ENCODE measurements at places on chromosomes 16 and 17.

DNA sequence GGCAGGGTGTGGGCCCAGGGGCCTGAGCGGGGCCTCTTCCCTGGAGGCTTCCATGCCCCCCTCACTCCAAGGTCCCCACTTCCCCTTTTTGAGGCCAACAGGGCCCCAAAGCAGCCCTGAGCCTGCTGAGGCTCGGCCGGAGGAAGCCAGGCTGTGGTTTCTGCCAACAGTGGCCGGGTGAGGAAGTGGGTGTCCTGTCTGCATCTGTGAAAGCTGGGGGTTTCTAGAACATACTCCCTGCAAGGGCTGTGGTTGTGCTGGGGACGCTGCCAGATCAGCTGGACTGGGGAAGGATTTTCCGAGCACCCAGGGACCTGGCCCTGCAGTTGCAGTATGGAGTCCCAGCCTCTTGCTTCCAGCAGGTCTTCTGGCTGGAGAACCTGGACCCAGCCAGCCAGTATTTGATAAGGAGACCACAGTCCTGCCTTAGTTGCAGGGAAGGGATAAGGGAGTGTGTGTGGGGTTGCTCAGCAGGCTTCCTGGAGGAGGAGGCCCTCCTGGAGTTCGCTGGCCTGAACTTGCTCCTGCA lies 15.7 kb downstream of the ADCY7 start:
- H3K4me1 ChIP-seq = peaks cover 71% of the 10 kb centered on the region
- DNase-seq = peak; percentile 37

DNA sequence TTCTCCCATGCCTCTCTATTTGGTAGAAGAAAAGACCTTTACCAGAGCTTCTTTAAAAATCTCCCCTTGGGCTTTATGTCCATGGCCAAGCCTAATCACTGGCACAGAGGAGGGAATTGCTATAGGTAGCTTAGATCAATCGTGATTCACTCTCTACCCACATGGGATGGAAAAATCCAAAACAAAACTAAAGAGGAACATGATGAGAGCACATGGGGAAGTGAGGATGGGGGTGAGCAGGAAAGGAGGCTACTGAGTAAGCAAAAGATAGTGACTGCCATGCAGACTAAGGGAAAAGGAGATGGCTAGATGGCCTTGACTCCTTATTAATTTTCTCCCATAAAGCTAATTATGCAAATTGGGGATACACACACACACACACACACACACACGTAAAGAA lies 201.2 kb downstream of the HS3ST3A1 start:
- H3K4me1 ChIP-seq = no peaks in the 10 kb centered on the region
- no peak for DNase-seq
- H3K36me3 ChIP-seq = no peaks in the 10 kb centered on the region
- H3K4me3 ChIP-seq = no peak overlapping the region
- no peaks in the 10 kb centered on the region for H3K27me3 ChIP-seq

DNA sequence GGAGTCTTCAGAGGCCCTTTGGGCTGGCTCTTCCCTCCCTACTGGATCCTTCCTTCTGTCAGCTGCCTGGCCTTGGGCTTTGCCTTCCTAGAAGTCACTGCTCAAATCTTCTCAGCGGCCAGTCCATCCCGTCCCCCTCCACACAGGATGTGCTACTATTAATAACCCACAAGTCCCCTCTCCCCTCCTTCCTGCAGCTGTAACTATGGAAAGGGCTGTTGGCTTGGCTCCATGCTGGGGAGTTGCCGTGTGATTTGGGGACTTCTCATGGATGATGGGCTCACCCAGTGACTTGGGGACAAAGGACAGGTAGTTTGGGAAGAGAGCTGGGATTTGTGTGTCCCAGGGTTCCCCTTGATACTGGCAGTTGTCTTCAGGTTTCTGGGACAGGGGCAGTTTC lies 19.4 kb downstream of the TMEM94 start:
- H3K27ac ChIP-seq = no peak overlapping the region
- no peak overlapping the region for H3K4me3 ChIP-seq
- H3K4me1 ChIP-seq = no peaks in the 10 kb centered on the region
- no peak for DNase-seq
- peaks cover 11% of the 10 kb centered on the region for H3K36me3 ChIP-seq

DNA sequence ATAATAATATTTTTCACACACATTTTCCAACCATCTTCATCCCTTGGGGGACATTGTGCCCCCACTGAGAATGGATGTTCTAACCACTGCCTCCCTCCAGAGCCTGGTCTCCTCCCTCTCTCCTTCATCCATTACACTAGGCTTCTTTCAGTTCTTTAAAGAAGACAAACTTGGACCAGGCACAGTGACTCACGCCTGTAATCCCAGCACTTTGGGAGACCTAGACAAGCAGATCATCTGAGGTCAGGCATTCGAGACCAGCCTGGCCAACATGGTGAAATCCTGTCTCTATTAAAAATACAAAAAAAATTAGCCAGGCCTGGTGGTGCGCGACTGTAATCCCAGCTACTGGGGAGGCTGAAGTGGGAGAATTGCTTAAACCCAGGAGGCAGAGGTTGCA lies 6.5 kb downstream of the ALOX15 start:
- H3K4me1 ChIP-seq = peaks cover 23% of the 10 kb centered on the region
- H3K27me3 ChIP-seq = peaks cover 47% of the 10 kb centered on the region
- no peak overlapping the region for H3K4me3 ChIP-seq
- no peak overlapping the region for H3K27ac ChIP-seq
- H3K36me3 ChIP-seq = no peaks in the 10 kb centered on the region

- no peak for DNase-seq
- H3K4me3 ChIP-seq = no peak overlapping the region
- no peak overlapping the region for H3K27ac ChIP-seq
- no peaks in the 10 kb centered on the region for H3K36me3 ChIP-seq
- H3K27me3 ChIP-seq = no peaks in the 10 kb centered on the region
These were observed 881.3 kb downstream of the CDH11 start for GRCh38 chr16:64240586-64240985.

GRCh38 chr17:3761036-3761917 lies 37.6 kb downstream of the HASPIN start:
- H3K27ac ChIP-seq = no peak overlapping the region
- peaks cover 40% of the 10 kb centered on the region for H3K4me1 ChIP-seq
- DNase-seq = no peak
- no peak overlapping the region for H3K4me3 ChIP-seq
- peaks cover 17% of the 10 kb centered on the region for H3K36me3 ChIP-seq

DNA sequence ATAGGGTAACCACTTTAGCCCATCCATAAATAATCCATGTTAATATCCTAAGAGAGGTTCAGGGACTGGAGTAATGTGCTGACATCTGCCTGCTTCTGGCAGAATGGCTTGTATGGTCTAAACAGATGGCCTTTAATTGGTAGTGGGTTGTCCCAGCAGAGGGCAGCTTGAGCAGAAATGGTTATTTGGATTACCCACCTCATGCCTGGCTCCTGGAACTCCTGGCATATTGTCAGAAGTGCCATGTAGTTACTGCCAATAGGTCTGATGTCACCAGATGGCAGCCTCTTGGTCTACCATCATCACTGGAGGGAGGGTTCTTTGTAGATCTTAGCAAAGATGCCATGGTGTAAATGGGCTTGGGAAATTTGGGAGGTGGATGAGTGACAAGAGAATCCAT lies 157.5 kb upstream of the SOX9 start:
- H3K36me3 ChIP-seq = no peaks in the 10 kb centered on the region
- no peaks in the 10 kb centered on the region for H3K4me1 ChIP-seq

- peaks cover 4% of the 10 kb centered on the region for H3K4me1 ChIP-seq
- peak; percentile 14 for DNase-seq
- no peaks in the 10 kb centered on the region for H3K36me3 ChIP-seq
- H3K27ac ChIP-seq = no peak overlapping the region
These were observed 96.2 kb downstream of the PGS1 start for GRCh38 chr17:78474614-78475146.

- no peak for DNase-seq
- no peaks in the 10 kb centered on the region for H3K4me1 ChIP-seq
- H3K4me3 ChIP-seq = no peak overlapping the region
- no peaks in the 10 kb centered on the region for H3K36me3 ChIP-seq
- H3K27ac ChIP-seq = no peak overlapping the region
- peaks cover 9% of the 10 kb centered on the region for H3K27me3 ChIP-seq
These were observed 115.3 kb downstream of the C16orf78 start for GRCh38 chr16:49488740-49489525.
